ENCODE measurements at places on chromosomes 5 and 9. TPM values are rescaled to one million over a fixed set of nuclear protein-coding genes. Genes with fewer than 3 reads are reported as not detected.

SNCAIP gene
- total RNA-seq, result 0.11 TPM

ADAMTSL1 gene
- not detected for total RNA-seq

TYRP1 gene
- 0.33 TPM for total RNA-seq

SPOCK1 gene
- 1.6 TPM for total RNA-seq

DMGDH gene
- total RNA-seq, result not detected

NR6A1 gene
- 1.6 TPM for total RNA-seq

TUSC1 gene
- 18.1 TPM for total RNA-seq

RICTOR gene
- total RNA-seq, result 24.0 TPM

FAM221B gene
- total RNA-seq, result not detected

LURAP1L gene
- total RNA-seq, result 5.9 TPM

GDA gene
- total RNA-seq, result under 0.01 TPM

ADCY2 gene
- total RNA-seq, result 0.76 TPM

RAD1 gene
- 21.6 TPM for total RNA-seq

RANBP17 gene
- 244 TPM for total RNA-seq

SMU1 gene
- 25.1 TPM for total RNA-seq

PHF24 gene
- 0.39 TPM for total RNA-seq

ABCA2 gene
- 11.6 TPM for total RNA-seq

FAF2 gene
- total RNA-seq, result 36.1 TPM

LCN12 gene
- not detected for total RNA-seq

TRIM36 gene
- total RNA-seq, result 0.98 TPM

IL33 gene
- total RNA-seq, result not detected

PALM2AKAP2 gene
- total RNA-seq, result 0.39 TPM

CCL27 gene
- total RNA-seq, result not detected

TBC1D9B gene
- 96.6 TPM for total RNA-seq

GRM6 gene
- total RNA-seq, result not detected

PDLIM4 gene
- 132 TPM for total RNA-seq

PCDHA3 gene
- total RNA-seq, result 0.39 TPM

DOCK2 gene
- total RNA-seq, result 1.2 TPM

CDKN2B gene
- total RNA-seq, result 29.4 TPM

PDGFRB gene
- total RNA-seq, result 10.2 TPM

ANGPTL2 gene
- total RNA-seq, result under 0.01 TPM

All from placental epithelial cell (primary cell).